ENCODE measurements at places on chromosomes 13 and 19. TPM values are rescaled to one million over a fixed set of nuclear protein-coding genes. Genes with fewer than 3 reads are reported as not detected.

The F10 gene
- 19.5 TPM for polyA plus RNA-seq

- no peak for DNase-seq
Observed at GRCh38 chr13:111179908-111180760, 65.0 kb downstream of the ARHGEF7 start.

GRCh38 chr19:53504885-53505284 is 33.1 kb upstream of the ZNF331 start:
- no peak for DNase-seq

DNA sequence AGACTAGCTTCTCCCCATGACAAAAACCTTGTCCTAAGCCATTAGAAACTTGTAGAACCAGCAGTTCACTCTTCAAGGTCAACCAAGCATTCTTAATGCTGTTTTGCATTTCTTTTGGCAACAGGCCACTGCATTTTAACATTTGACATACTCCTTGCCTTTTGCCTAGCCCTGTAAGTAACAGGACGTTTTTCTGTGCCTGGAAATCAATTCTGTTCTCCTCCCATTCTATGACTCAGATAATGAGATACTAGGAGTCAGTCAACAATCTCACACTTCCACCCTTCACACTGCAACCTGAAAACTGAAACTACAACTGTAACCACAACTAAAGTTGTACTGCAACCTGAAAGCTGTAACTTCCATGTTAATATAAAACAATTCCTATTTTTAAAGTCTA is 268.7 kb downstream of the MZT1 start:
- DNase-seq = peak; percentile 33

All from left kidney (tissue), 8 donors.